ENCODE measurements at places on chromosomes 2 and 18.

DNA sequence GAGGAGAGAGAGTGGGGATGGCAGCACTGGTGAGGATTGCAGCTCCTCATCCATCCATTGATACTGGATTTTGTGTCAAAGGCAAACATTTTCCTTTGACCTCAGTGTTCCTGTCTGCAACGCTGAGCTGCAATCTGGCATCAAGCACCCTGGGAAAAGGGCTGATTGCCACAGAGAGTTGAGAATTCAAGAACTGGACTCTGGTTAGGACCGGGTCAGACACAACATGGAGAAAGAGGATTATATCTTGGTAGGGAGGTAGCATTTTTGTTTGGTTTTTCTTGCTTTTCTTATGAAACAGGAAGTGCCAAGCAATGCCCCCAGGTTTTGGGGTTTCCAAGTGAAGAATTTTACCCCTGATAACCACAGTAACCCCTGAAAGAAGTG lies 81.9 kb upstream of the PKDCC start:
- no peak for DNase-seq

GRCh38 chr2:109681633-109682380 lies 67.6 kb downstream of the SOWAHC start:
- DNase-seq: no peak

DNA sequence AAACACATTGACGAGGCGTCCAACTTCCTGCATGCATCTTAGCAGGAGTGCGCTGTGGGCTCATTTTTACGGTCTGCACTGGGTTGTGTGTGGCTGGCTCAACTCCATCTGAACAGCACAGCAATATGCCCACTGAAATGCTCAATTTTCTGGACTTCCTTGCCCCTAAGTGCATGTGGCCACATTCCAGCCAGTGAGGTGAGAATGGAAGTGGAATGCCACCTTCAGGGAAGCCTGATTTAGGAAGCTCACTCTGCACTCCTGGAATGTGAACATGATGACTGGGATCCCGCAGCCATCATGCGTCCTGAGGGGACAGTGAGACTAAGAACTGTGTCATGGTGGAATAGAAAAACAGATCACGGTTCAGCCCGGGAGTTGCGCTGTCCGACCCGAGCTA lies 76.2 kb downstream of the PSMG2 start:
- no peak for DNase-seq

- DNase-seq: no peak
Measured at GRCh38 chr18:61394983-61395382, 61.8 kb downstream of the CDH20 start.

DNA sequence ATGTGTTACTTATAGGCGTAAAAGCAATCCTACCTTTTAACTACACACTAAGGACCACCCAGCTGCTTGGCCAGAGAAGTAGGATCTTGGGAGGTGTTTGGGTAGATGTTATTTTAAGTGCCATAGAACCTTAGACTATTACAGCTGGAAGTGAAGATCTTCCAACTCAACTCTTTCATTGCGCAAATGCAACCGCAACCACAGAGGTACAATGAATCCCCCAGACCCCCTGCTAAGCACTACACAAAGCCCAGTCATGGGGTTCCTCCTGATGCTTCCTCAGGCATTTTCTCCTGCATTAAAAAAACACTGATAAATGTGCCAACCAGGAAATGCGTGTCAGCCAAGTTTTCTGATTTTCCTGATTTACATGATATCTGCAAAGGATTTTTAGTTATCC lies 246.0 kb downstream of the LRRTM1 start:
- no peak for DNase-seq

GRCh38 chr2:12818416-12819102 lies 101.8 kb downstream of the TRIB2 start:
- no peak for DNase-seq

DNA sequence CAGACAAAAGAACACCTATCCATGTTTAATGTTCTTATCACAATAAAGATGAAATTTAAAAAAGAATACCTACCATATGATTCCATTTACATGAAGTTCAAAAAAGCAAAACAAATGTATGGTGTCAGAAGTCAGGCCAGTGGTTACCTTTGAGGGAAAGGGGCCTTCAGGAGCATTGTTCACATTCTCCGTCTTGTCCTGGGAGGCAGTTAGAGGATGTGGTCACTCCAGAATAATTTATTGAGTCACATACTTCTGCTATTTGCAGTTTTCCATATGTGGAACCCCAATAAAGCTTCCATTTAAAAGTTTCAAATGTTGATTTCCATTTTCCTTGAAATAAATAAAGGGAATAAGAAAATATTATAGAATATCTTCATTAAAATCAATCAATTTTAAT lies 41.6 kb upstream of the POU3F3 start:
- no peak for DNase-seq

- DNase-seq: no peak
Measured at GRCh38 chr2:166115589-166115988, 12.2 kb downstream of the SCN1A start.

DNA sequence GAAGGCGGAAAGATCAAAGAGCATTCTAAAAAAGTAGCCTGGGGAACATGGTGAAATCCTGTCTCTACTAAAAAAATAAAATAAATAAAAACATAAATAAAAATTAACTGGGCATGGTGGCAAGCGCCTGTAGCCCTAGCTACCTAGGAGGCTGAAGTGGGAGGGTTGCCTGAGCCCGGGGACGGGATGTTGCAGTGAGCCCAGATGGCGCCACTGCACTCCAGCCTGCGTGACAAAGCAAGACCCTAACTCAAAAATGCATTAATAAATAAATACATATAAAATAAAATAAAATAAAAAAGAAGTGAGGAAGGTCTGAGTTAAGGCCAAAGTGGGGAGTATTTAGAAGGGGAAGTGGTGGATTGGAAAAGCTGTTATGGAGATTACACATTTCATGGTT lies 1.3 kb upstream of the PSMD14 start:
- DNase-seq: no peak

DNA sequence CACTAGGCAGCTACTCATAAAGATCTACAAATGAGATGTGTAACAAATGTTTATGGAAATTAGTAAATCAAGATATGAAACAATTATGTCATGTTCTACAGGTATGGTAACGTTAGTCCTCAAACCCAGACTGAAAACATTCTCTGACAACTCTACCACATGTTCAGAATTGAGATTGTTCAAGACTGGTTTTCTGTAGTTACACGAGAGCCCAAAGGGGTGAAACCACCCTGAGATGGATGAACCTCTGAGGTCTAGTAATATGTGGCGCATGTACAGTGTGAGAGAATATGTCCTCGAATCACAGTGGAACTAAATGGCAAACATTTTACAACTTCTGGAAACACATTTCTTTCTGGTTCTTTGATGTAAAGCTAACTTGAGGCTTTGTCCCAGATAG lies 614.3 kb downstream of the ZEB2 start:
- no peak for DNase-seq

DNA sequence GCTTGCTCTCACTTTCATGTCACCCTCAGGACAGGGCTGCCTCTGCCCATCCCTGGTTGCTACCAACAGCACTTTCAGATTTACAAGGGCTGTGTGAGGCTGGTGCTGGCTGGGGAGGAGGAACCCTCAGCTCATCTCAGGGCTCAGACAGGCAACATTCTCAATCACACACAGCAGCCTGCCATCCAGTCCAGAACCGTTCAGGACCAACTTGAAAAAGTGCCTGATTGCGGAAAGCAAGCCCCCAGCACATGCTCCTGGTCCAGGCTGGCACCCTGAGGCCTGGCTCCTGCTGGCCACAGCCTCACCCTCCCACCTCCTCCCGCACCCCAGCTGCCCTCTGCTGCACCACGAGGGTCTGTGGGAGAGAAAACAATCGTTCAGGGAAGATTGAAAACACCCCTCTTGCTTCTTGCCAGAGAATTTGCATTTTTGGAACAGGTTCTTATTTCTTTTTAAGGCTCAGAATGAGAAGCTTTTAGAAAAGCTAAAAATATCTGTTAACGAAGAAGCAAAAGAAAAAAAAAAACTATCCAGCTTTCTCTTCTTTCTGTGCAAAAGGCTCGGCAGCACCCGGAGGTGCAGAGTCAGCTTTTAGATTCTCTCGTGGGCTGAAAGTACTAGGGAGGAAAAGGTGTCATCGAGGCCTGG lies 403.8 kb upstream of the ID2 start:
- no peak for DNase-seq

GRCh38 chr2:238913931-238914647 lies 66.2 kb downstream of the TWIST2 start:
- no peak for DNase-seq

DNA sequence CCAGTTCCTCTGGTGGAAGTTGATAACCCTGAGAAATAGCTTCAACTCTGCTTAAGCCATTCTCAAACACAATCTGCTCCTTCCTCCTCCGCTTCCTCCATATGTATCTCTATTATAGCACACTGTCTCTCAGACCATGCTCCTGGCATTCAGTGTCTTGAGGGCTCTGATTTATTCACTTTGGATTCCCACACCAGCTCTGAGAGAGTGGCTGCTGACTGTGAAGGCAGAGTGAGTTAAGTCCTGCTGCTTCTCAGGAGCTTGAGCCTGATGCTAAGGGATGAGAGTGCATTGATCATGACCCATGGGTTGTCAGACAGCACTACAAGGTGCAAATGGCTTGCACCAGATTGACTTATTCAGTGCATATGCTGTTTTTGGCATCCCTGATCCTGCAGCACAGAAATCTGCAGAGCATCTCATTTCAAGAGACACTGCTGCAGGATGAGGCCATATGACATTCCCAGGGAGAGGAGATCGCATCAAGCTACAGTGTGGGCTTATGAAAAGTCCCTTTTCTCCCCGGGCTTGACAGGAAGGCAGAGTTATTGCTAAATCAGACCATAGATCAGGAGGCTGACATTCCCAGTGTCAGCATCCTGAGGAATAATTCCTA lies 500.5 kb upstream of the RAB6C start:
- DNase-seq: no peak

GRCh38 chr18:52060607-52061304 lies 279.2 kb upstream of the DCC start:
- no peak for DNase-seq

DNA sequence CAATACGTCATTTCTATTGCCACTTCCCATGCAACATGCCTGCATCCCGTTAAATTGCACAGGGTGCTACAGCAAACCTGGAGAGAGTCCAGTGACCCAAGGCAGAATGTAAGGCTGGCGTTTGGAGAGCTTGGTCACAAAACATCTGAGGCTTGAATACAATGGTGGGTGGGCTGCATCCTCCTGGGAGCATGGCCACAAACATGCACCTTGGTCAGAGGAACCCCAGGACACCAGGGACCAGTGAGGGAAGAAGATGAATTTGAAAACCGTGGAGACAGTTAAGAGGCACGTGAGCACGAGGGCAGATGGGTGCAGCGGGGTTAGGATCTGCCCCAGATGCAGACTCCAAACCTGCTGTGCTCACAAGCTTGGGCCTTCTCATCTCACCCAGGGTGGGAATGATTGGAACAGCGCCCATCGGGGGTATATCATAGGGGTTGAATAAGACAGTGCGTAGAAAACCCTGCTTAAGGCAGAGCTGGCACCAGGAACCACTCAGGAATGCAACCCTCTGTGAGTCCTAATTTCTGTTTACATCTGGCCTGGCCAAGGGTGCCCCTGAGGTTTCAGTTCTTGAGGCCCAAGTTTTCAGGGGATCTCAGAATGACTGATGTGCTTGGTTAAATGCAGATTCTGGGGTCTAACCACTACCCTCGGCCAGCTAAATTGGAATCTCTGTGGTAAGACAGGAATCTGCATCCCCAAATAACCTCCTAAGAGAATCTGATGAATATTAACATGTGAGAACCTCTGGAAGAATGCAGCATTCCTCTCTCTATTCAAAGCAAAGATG lies 97.2 kb downstream of the ARL4C start:
- no peak for DNase-seq

GRCh38 chr2:73766349-73766748 lies 13.6 kb downstream of the DUSP11 start:
- DNase-seq: no peak

DNA sequence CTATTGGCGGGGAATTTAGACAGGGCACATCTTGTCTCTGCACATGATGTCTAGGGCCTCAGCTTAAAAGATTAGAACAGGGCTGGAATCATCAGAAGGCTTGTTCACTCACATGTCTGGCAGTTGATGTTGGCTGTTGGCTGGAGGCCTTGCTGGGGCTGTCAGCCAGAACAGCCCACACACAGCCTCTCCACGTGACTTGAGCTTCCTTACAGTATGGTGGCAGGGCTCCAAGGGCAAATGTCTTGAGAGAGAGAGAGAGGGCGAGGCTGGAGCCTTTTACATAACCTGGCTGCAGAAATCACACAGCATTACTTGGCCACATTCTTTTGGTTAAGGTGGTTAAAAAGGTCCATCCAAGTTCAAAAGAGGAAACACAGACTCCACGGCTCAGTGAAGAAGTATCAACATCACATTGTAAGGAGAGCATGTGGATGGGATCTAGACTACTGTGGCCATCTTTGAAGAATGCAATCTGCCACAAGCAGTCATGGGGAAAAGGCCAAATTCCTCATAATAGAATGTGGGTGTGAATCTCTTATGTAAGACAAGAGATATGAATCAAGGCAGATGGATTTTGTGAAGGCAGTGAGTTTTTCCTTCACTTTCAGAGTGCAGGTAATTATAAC lies 30.4 kb downstream of the SRSF7 start:
- no peak for DNase-seq

- no peak for DNase-seq
Measured at GRCh38 chr18:44986933-44987332, 306.2 kb downstream of the SETBP1 start.

- no peak for DNase-seq
Measured at GRCh38 chr2:48197618-48198017, 291.3 kb upstream of the FBXO11 start.
